ENCODE measurements at places on chromosomes 5 and 9.

- no peak for DNase-seq
Observed at GRCh38 chr9:106655966-106656365, 207.0 kb upstream of the ZNF462 start.

- DNase-seq: no peak
Observed at GRCh38 chr5:82023644-82024043, 51.8 kb downstream of the ATG10 start.

DNA sequence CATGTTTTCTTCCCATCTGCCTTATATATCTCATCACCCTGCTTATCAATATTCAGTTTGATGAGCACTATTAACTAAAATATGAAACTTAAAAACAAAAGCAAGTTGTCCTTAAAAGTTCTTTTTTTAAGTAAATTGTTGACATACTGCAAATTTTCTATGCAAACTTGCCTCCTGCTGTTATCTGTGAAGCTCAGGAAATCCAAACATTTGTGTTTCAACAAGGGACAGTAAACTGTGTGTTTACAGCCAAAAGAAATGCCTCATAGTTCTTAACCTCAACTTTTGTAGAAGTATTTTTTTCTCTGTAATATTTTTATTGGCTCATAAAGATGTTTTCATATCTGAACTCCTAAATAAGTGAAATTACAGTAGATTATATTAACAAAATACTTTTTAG is 7.7 kb upstream of the TTC23L start:
- DNase-seq: no peak

GRCh38 chr5:12313602-12314001 is 409.4 kb upstream of the CTNND2 start:
- no peak for DNase-seq

DNA sequence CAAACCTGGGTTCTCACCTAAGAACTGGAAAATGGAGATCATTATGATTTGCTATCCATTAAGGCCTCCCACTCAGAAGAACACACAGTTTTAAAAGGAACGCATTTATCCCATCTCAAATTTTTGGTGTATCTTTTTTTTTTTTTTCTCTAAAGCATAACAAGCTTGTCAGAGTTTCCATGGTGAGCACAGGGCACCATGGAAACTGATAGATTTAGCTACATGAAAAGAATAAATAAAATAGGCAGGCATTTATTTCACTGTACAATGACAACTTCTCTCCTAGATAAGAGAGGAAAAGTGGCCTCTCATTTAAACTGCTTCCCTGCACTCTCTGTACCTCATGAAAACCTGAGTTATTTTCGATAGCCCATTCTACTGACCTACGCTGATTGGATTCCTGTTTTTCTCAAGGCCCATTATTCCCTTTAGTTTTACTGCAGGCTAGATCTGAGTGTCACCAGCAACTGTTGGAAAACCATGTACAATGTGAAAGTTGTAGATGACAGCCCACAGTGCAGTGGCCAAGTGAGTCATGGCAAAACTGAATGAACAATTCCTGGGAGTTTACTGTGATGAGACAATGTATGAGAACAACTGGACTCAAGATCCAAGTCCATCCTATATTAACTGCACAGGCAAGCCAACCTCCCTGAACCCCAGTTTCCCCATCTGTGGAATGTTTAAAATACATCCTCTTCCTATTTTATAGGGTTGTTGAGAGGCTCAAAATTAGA is 4.3 kb upstream of the GDA start:
- no peak for DNase-seq

DNA sequence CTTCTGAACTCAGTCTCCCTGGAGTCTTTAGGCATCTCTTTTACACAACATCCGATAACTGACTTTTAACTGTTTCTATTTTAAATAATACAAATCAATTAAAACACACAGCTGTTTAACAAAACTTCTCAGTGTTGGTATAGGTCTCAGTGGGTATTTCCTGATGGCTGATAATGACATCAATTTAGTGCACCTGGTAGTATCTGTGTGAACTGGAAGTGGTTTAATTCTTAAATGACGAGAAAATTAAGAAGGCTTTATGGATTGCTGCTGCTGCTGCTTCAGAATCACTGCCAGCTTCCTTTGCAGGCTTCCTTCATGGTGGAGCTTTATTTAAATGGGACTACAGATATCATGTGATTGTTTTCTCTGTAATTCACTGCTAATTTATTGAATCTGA is 92.3 kb downstream of the RPS23 start:
- DNase-seq: no peak

DNA sequence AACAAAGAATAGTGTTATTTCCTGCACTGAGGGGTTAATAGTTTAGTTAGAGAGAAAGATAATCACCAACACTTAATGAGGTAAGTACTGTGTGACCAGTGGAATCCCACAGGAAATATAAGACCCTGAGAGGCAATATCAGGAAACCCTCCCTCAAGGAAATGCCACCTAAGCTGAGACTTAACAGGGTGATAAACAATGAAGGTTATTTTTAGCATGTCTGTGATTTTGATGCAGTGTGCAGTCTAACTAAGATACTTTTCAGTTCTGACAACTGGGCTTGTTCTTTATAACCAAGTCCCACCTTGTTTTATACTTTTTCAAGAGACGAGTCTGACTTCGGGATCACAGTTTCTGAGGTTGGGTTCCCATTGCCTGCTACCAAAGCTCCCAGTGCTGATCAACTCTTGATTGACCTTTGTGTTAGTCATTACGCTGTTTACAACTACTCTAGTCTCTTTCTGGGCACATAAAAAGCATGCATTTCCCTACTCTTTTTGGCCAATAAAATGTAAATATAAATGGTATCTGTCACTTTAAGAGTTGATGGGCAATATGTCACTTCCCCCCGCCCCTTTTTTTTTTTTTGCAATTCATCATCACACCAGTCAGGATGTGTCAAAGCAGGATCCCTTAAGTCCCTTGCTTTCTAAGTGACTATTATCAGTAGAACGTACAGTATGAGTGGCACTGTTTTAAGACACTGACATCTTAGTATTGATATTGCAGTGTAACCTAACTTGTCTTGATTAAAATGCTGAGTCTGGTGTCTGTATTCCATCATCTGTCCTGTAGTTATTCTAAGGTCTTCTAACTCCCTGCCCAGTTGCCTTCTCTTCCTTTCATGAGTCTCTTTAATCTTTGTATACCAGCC is 31.4 kb downstream of the C6 start:
- DNase-seq: no peak

- no peak for DNase-seq
Observed at GRCh38 chr9:38682713-38683112, 37.2 kb downstream of the FAM240B start.

DNA sequence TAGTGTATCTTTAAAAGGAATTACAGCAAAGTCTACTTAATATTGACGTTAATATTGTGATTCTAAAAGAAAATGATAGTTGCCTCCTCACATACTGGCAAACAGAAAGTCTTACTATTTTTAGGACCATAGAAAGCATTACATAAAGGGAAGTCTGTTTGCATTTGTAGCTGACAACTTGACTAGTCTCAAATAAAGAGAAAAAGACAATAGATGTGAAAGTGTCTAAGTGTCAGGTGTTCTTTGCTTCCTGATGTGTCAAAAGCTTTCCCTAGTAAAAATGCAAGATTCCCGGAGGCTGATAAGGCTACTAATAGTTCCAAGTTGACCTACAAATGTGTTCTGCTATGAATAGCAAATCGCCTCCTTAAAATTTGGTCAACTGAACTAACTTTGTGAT is 259.7 kb downstream of the CDH10 start:
- no peak for DNase-seq

DNA sequence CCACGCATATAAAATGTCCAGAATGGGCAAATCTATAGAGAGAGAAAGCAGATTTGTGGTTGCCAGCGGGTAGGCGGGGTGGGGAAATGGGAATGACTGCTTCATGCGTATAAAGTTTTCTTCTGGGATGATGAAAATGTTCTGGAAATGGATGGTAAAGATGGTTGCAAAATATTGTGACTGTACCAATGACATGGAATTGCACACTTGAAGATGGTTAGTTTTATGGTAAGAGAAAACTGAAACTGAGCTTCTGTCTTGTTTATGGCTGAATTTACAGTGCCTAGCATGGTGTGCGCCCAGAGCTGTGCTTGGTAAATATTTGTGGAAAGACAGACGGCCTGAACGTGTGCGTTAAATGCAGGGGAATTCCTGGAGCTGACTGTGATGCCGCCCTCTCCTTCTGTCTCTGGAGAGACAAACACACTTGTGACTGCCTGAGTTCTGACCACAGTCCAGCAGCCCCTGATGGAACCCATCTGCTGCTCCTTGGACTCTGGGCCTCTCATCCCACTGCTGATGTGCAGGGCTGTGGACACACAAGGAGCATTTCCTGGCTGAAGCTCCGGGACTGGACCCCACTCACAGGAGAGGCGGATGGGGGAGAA is 8.6 kb upstream of the PTGES start:
- DNase-seq: no peak

DNA sequence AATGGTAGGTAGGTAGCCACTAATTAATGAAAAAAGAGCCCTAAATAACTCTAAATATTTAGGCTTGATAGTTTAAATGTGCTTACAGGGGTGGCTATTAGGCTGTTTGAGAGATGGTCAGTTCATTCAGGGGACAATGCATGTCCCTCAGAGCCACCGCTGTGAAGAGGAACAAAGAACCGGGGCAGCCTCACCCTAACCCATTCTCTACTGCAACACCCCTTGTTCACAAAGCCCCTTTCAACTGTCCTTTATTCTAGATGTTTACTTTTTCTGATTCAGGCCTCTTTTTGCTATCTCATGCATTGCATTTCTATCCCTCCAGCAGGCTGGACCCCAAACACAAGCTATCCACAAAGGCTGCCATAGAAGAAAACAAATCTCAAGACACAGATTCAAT is 906.7 kb downstream of the NR2F1-AS1 start:
- no peak for DNase-seq

GRCh38 chr9:131273146-131273855 is 3.0 kb downstream of the FAM78A start:
- DNase-seq: no peak

DNA sequence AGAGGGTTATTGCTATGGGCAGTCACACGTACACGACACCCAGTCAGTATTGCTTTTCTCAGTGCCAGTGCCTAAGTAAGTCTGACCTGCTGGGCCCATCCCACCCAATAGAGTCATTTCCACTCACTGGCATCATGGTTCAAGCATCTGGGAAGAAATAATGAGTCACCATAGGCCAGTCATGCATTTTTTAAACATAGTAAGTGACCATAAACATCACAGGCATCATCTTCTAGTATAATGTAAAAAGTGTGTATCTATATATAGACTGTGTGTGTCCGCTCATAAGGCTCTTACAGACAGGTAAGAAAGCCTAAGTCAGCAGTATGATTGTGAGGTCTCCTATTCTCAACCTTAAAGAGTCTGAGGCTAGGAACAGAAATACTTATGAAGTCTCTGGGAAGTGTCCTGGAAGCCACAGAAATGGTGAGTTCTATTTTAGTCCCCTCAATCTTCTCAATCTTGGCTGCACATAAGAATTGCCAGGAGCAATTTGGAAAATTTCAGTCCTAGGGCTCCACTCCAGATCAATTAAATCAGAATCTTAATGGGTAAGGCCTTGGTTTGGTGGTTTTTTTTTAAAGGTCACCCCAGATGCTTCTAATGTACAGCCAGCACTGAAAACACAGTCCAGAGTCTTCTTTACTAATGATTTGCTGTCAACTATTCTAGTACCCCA is 65.2 kb downstream of the ZNF366 start:
- DNase-seq: no peak

DNA sequence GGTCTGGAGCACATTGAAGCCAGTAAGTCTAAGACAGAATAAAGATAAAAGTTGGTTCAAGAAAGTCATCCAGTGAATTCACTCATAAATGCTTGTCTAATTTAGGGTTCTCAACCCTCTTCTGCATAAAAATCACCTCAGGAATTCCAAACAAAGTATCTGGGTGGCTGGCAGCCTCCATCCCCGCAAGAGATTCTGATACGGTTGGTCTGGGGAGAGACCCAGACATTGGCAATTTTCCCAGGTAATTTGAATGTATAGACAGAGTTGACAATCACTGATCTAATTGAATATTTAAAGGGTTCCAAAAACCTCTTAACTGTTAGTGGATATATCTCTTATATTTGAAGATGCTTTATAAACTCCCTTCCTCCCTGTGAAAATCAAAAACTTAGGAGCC is 14.9 kb downstream of the ADAMTSL1 start:
- DNase-seq: no peak

DNA sequence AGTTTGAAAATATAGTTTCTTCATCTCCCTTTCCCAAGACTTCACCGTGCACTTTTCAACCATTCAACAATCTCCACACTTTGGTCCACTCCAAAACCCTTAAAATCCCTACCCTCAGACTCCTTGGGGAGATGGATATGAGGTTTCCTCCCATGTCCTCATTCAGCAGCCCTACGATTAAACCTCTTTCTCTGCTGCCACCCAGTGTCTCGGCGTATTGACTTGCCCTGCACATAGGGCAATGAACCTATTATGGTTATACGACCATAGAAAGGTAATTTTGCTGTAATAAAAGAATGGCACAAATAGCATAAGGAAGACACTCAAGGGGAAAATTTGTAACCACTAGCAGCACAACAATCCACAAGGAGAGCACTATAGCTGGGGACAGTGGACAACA is 803.5 kb downstream of the TLE1 start:
- DNase-seq: no peak

GRCh38 chr5:111653408-111653807 is 103.6 kb downstream of the NREP start:
- no peak for DNase-seq
